ENCODE measurements at places on chromosomes 2 and 18.

DNA sequence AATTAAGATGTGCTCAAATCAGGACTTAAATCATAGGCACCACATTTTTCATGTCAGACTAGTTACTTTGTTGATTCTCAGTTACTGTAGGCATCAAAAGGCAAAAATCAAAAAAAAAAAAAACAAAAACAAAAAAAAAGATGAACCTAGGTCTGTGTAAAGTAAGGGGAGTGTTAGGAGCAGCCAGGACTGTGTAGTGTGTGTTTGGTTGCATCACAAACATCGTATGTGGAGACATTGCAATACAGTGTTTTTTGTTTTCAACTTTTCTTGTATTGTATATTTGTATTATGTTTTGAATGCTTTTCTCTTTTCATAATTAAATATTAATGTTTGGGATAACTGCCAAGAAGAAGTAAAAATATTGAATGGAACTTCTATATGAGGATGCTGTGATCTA is 82.1 kb downstream of the ACSL3 start:
- no peak for DNase-seq

GRCh38 chr2:80549901-80550300 is 245.3 kb upstream of the LRRTM1 start:
- DNase-seq, result no peak

- no peak for DNase-seq
Observed at GRCh38 chr2:44107086-44107740, 61.5 kb upstream of the PPM1B start.

GRCh38 chr2:35081001-35081621 is 1274.5 kb upstream of the CRIM1 start:
- no peak for DNase-seq

DNA sequence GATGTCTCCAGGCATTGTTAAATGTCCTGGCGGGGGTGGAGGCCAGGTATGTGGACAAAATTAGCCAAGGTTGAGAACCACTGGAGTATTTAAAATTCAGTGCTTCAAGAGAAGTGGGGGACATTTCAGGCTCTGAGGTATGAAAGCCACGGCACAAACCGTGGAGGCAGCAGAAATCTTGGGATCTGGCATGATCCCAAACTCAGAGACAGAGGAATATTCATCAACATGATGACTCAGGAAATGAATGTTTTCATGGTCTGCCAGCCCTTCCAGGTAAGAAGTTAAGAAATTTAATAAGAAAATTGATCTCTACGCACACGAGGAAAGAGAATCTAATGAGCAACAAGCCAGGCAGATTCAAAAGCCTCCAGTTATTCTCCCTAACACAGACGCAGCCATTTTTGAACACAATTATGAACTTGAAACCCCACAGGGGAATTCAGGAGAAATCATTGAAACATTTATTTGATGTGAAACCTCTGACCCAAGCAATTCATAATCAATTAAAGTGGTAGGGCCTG is 11.3 kb upstream of the GRP start:
- no peak for DNase-seq

- DNase-seq, result no peak
Observed at GRCh38 chr2:150286730-150287362, 200.6 kb downstream of the RND3 start.

DNA sequence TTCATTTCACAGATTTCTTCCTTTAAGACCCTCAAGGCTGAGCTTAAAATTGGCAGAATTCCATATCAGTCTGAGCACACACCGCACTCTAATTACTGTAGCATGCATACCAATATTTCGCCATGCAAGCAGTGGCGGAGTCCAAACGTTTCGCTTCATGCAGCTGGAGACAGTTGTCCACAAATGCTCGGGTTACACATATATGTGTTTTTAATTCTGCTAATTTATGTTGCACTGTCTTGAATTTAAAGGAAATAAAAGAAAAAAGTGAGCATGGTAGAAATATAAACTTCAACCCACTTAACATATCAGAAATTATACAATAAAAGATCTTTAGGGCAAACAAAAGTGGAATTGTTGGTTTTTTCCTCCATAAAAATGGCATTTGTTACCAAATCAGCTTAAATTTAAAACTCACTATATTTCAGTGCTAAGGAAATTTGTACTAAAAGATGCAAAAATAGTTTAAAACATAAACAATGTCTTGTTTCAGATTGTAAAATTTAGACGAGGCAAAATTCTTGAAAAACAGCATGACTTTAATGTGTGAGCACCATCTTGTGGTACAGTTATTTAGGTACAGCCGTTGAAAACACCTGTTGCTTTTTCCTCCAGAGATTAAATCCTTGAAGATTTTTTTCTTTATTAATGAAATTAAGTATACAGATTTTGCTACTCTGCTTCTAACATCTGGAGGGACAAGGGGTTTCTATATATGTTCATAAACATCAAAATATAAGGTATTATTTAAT is 24.1 kb upstream of the KANSL1L start:
- DNase-seq, result no peak

DNA sequence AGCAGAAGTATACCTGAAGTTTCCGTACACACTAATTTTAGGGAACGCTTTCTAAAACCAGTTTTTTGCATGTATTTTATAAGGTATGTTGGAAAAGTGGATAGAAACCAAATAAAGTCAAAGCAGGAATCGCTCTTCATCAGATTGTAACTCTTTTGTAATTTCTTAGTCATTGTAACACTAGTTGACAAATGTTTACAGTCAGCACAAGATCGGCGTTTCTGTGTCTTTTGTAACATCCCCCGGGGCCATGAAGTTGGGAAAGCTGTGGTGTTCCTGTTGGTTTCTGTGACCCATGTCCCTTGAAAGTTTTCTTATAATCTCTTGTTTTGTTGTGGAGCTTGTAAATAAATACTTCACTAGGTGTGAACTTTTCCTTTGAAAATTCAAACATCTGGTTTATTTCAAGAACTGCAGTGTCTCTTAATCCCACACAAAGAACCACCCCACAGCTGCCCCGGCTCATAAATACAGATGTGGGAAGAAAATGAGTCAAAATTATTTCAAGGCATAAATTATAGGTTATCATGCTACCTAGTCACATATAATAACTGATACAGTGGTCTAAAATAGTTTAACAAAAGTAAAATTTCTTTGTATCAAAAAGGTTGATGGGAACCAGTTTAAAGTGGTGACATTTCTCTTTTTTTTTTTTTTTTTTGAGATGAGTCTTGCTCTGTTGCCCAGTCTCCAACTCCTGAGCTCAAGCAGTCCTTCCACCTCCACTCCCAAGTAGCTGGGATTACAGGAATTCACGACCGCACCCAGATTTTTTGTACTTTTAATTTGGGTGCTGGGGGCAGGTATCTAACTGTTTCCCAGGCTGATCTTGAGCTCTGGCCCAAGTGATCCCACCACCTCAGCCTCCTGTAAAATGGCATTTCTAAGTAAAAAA is 751 bp upstream of the NMI start:
- DNase-seq, result no peak

GRCh38 chr2:236078297-236079255 is 89.6 kb downstream of the GBX2 start:
- DNase-seq, result no peak

- no peak for DNase-seq
Observed at GRCh38 chr2:144546933-144547332, 27.0 kb upstream of the ZEB2 start.

- no peak for DNase-seq
Observed at GRCh38 chr2:179768765-179769164, 92.6 kb downstream of the ZNF385B start.

DNA sequence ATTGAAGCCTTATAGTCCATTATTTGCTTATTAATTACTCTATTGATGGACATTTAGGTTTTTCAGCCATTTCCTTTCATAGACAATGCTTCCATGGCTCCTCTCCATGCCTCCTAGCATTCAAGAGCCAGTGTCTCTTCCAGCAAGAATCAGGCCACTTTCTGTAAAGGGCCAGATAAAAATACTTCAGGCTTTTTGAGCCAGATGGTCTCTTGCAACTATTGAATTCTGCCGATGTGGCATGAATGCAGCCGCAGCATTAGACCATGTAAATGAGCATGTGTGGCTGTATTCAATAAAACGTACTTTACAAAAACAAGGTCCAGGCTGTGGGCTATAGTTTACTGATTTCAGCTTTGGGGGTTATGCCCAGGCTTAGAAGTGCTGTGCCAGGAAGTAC is 38.5 kb downstream of the TRAF3IP1 start:
- no peak for DNase-seq

GRCh38 chr18:63378919-63379638 is 12.1 kb upstream of the KDSR start:
- DNase-seq, result no peak

DNA sequence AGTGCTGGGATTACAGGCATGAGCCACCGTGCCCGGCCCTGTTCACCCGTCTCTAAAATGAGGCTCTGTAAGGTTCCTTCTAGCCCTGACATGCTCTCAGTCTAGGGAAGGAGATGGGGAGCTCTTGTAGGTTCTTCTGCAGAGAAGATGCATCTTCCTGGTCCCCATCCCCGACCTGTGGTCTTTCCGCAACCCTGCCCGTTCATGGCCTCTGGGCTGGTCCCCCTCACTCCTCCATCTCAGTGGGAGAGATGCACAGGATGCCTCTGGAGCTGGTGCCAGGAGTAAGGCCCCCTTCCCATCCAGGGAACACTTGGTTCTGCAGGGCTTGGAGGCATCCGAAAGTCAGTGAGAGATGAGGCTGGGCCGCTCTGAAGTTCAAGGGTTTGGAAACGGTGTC is 212.7 kb downstream of the KLHL29 start:
- no peak for DNase-seq

GRCh38 chr2:187544371-187545080 is 9.7 kb downstream of the TFPI start:
- DNase-seq, result no peak

GRCh38 chr2:193668557-193669323 is 1474.0 kb upstream of the TMEFF2 start:
- no peak for DNase-seq

DNA sequence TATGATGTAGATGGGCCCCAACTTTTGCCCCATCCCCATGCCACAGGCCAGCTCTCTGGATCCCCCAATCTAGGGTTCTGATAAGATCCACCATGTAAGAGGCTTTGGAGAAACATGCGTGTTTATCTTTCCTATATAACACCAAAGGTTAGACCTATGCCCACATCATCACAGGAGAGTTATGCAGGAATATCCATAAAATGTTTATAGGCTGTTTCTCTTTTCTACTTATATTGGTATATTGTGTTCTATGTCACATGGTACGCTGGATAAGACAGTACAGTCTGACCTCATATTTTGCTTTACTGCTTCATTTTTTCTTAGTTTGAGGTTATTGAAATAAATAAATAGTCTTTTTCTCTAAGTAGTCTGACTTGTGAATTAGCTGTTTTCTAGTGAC is 1013.9 kb upstream of the GYPC start:
- no peak for DNase-seq

- no peak for DNase-seq
Observed at GRCh38 chr2:139031722-139032121, 251.5 kb upstream of the NXPH2 start.

- no peak for DNase-seq
Observed at GRCh38 chr2:38097258-38097987, 21.5 kb upstream of the CYP1B1 start.

- DNase-seq, result no peak
Observed at GRCh38 chr2:1045109-1045508, 94.5 kb downstream of the SNTG2 start.

DNA sequence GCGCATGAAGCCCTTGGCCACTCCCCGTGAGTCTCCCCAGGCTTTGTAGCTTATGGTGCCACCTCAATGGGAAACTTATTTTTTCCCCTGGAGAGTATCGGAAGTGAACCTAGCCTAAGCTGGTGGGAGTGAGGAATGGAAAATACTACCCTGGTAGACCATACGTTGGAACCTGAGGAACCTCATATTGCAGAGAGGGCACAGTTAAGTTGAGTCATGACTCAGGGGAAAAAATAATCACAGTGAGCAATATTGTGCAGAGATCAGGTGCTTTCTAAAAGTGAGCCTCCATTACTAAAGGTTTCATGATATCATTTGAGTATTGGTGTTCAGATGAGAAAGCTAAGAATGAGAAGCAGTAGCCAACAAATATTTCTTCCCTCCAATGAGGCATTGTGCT is 360.5 kb upstream of the NT5C1B start:
- DNase-seq, result no peak

GRCh38 chr18:79930020-79930642 is 21.3 kb downstream of the SLC66A2 start:
- no peak for DNase-seq
